LHCN-M2 (cell line): ENCODE measurements at places on chromosomes 16 and 17. TPM values are rescaled to one million over a fixed set of nuclear protein-coding genes. Genes with fewer than 3 reads are reported as not detected.

GRCh38 chr17:66834919-66835454 lies at the start of gene CACNG5:
Gene CACNG5 (plus strand): TSS chr17:66835117. CDS start chr17:66877333, 42,216 bp downstream.
- no peak for DNase-seq

DNA sequence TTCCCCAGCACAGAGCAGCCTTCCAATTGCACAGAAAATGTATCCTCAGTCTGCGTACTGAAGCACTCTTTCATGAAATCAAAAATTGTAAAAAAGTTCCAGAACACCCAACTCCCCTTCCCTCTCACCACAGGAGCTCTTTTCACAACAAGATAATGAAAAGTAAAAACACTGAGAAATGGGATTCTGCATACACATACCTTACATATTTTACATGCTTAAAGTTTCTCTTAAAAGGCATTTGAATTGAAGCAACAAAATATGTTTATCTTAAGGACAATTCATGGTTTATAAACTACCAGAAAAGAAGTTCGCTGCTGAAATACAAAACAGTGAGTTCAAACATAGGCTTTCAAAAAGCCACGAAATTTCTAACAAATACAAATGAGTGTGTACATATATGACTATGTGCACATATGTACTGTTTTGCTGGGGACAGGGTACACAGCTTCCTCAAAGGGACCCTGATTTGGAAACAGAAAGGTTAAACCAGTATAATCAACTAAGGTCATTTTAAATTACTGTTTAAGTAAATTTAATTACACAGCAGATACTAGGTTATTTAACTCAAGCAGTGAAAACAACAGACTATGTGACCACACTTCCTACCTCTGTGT lies 33.8 kb downstream of the COG1 start:
- no peak for DNase-seq

Gene NPIPB13
- 0.57 and 0.58 TPM in 2 replicates for total RNA-seq

DNA sequence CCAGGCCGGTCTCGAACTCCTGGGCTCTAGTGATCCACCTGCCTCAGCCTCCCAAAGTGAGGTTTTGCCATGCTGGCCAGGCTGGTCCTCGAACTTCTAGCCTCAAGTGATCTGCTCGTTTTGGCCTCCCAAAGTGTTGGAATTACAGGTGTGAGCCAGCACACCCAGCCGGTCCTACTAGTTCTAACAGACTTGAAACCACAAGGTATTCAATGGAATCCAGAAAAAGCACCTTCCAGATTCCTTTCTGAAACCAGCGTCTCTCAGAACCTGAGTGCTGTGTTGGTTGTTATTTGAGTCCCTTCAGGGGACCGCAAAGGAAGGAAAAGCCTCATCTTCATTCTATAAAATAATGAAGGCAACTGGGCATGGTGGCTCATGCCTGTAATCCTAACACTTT lies 4.1 kb downstream of the KRABD2 start:
- no peak for DNase-seq

DNA sequence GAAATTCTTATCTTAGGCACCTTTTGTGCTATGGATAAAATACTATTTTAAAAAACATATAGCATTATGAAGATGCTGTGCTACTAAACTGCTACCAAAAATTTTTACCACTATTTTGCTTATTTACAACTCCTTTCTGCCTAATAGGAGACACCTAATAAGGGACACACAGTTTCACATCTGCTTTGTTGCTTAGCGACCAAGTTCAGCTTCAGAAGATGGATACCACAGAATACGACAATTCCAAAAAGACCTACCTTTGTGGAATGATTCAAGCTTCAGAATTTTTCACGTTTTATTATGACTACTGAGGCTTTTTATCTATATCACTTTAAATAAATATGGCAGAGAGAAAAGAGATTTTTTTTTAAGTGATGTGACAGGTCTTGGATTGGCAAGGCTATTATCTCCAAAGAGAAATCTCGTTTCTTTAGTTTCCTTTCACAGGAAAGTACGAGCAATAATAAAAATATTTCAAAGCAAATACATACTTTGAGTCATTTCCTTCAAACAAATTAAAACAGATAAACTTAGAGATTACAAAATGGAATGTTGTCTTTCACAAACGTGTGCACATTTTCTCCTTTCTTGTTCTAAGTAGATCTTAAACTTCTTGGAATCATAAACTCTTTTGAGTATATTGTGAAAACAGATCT lies 35.4 kb downstream of the SPAG9 start:
- peak; percentile 3 for DNase-seq

- no peak for DNase-seq
These were observed 278.6 kb upstream of the RPL38 start for GRCh38 chr17:73924909-73925186.

- DNase-seq, result no peak
These were observed 14.6 kb downstream of the HSD11B2 start for GRCh38 chr16:67445441-67445912.

- no peak for DNase-seq
These were observed 83.3 kb downstream of the ABHD15 start for GRCh38 chr17:29483503-29483902.

DNA sequence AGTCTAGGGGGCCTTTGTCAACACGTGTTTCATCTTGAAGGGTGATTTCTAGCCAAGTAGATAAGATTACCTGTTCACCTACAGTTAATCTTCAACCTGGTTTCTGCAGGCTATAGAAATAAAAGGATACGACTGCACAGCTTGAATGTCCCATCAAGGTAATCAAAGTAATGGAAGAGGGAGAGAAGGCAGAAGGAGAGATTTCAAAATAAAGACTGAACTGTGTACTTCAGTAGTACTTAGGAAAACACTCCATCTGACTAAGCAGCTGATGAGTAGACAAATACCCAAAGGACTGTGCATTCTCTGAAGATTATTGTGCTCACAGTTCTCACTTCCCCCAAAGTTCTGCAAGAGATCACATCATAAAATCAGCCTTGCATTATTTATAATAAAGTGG lies 5.8 kb upstream of the RFFL start:
- peak; percentile 69 for DNase-seq

GRCh38 chr17:70139449-70139993 lies 29.8 kb upstream of the KCNJ2 start:
- DNase-seq, result no peak

DNA sequence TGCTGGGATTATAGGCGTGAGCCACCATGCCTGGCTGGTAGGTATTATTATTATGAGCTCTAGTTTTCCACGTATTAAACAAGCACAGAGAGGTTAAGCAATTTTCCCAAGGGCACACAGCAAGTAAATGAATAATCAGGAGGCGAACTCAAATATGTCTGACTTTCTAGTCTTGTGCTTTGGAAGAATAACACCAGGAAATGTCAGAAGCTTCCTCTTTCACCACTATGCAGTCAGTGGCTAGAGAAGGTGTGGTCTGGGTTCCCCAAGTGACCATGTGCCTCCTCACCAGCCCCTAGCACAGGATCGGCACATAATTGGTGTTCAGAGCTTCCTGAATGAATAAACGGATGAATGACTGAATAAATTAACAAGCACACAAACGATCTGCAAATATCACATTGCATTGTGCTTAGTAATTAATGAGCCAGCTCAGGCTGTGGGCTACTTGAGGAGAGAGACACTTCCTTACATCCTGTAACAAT lies 21.6 kb upstream of the SCNN1B start:
- DNase-seq, result no peak

Gene CCT6B
- 1.8 and 2.0 TPM in 2 replicates for total RNA-seq

- peak; percentile 49 for DNase-seq
These were observed 586 bp downstream of the GLYR1 start for GRCh38 chr16:4846503-4846900.

- no peak for DNase-seq
These were observed 13.6 kb upstream of the CCL8 start for GRCh38 chr17:34305606-34306005.

DNA sequence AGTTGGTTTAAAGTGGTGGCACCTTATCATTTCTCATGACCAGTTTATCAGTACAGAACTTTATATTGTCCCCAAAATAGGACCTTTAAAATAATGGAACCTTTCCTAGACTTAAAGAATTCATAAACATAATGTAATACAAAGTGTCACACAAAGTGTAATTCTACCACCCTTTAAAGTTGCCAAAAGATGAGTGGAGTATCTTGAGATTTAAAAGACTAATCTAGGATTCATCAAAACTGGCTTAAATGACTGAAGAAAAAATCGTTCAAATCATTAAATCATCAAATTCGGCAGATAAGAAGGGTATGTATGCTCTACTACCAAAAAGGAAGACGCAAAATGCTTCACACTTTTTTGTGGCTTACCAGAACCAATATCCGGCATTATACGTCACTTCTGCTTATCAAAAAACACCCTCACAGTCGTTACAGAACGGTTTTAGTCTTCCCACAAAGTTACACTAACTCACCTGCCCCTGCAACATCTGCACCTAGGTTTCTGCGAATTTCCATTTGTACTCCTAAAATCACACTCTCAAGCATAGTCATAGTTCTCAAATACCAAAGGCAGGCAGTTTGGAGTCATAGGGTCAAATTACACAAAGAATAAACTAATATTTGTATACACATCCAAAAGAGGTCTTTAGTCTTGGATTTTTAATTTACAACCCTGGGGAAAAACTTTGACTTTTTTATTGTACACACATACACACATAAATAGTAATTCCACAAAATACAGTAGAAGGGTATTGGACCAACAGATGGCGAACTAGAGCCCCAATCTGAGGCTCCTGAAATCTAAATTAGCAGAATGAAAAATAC lies 1.4 kb upstream of the KANSL1 start:
- DNase-seq, result peak; percentile 55

Gene ZDHHC1
- total RNA-seq, result 9.9 and 13.5 TPM in 2 replicates
